PC-3 (cell line): ENCODE measurements at places on chromosomes 1 and 21. TPM values are rescaled to one million over a fixed set of nuclear protein-coding genes. Genes with fewer than 3 reads are reported as not detected.

DNA sequence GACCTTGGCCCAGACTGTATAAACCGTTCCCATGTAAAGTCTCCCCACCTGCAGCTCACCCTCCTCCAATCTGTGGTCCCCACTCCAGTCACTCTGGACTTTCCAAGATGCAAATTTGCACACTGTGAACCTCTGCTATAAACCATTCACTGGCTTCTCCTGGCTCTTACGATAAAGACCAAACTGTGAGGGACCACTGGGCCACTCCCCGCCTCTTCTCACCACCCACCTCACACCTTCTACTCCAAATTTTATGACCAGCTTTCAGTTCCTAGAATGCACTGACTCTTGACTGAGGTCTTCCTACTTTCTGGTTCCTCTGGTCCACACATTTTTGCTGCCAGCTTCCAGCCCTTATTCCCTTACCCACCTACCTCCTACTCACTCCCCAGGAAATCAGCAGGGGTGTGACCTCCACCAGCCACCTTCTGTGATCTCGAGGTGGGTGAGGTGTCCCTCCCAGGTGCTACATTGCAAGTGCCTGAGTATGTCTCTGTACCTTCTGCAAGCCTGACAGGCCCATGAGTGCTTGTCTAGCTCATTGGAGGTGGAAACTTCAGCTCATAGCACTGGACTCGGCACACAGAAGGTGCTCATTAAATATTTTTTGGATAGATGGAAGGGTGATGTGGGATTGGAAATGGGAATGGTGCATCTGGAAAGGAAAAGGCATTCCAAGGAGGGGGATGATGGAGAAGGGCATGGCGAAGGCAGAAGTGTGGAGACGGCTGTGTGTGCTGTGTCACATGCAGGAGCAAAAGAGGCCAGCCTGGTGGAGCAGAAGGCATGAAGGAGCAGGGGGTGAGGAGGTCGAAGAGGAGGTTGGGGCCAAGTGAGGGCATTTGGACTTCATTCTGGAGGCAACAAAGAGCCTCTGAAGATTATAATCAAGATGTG lies 15.6 kb upstream of the CSF1 start:
- no peak overlapping the region for H3K4me3 ChIP-seq
- DNase-seq = no peak
- no peaks in the 10 kb centered on the region for H3K27me3 ChIP-seq
- no peak overlapping the region for H3K27ac ChIP-seq

Gene KRTAP10-7
- total RNA-seq = not detected in 2 replicates

Gene P3R3URF
- not detected in 2 replicates for total RNA-seq

Gene PGLYRP3
- total RNA-seq = not detected in 2 replicates

Gene PLPPR4
- 0.17 and 0.44 TPM in 2 replicates for total RNA-seq

- peaks cover 16% of the 10 kb centered on the region for H3K4me1 ChIP-seq
- DNase-seq = no peak
- no peaks in the 10 kb centered on the region for H3K27me3 ChIP-seq
- H3K36me3 ChIP-seq = no peaks in the 10 kb centered on the region
- no peak overlapping the region for H3K27ac ChIP-seq
Observed at GRCh38 chr1:204335533-204335932, 24.2 kb downstream of the PLEKHA6 start.

DNA sequence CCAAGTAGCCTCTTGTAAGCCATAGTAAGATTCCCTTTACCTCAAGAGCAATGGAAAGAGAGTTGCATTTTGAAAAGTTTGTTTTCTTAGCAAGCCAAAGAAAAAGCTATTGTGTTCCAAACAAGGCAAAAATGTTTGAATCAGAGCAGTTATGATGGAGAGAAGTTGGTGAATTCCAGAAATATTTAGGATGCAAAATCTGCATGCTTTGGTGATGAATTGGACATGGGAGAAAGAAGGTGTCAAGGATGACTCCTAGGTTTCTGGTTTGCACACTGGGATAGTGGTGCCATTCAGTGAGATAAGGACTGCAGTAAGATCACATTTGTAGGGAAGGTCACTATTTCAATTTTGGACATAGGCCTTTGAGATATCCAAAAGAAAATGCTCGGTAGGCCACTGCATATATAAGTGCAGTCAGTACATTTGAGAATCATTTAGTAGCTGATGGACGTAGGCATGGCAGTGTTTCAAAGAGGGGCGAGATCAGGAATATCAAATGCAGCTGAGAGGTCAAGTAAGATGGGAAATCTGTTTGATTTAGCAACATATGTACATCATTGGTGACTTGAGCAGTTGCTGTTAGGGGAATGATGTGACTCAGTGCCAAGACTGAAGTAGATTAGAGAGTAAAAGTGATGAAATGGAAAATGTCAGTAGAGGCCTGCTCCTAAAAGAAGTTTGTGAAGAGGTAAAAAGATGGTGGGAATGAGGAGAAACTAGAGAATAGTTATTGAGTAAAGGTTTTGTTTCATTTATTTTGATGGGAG lies 33.9 kb upstream of the GPR25 start:
- DNase-seq = no peak
- no peaks in the 10 kb centered on the region for H3K4me1 ChIP-seq
- H3K27me3 ChIP-seq = no peaks in the 10 kb centered on the region
- no peak overlapping the region for H3K27ac ChIP-seq

Gene FCGR3A
- not detected in 2 replicates for total RNA-seq

Gene UBL4B
- 0.07 TPM in 1 of 2 replicates, not detected in the other for total RNA-seq

GRCh38 chr21:44752671-44753235 lies 41.4 kb upstream of the TSPEAR start:
- peak overlapping the region; percentile 3; the same call in 1 of the 2 replicates for H3K4me3 ChIP-seq
- peak overlapping the region; percentile 78 for H3K27ac ChIP-seq
- H3K27me3 ChIP-seq = no peaks in the 10 kb centered on the region

DNA sequence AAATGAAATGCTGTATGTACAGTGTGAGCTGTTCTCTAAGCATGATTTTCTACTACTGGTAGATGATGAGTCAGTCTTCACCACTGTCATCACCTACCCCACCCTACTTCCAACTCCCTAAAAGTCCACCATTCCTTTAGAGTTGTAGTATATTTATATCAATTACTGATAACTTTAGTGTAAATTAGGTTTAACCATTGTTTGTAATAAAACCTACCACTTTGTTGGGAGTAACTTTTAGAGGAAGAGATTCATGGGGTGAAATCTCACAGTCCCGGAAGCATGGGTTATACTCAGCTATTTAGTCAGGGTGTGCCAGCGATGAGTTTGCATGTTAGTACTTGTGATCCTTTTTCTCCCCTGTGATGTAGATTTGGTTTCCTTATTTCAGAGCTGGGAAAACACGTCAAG lies 17.1 kb downstream of the MORC3 start:
- H3K4me3 ChIP-seq = no peak overlapping the region
- H3K27me3 ChIP-seq = no peaks in the 10 kb centered on the region
- peak overlapping the region; percentile 71 for H3K27ac ChIP-seq
- H3K4me1 ChIP-seq = peaks cover 19% of the 10 kb centered on the region

DNA sequence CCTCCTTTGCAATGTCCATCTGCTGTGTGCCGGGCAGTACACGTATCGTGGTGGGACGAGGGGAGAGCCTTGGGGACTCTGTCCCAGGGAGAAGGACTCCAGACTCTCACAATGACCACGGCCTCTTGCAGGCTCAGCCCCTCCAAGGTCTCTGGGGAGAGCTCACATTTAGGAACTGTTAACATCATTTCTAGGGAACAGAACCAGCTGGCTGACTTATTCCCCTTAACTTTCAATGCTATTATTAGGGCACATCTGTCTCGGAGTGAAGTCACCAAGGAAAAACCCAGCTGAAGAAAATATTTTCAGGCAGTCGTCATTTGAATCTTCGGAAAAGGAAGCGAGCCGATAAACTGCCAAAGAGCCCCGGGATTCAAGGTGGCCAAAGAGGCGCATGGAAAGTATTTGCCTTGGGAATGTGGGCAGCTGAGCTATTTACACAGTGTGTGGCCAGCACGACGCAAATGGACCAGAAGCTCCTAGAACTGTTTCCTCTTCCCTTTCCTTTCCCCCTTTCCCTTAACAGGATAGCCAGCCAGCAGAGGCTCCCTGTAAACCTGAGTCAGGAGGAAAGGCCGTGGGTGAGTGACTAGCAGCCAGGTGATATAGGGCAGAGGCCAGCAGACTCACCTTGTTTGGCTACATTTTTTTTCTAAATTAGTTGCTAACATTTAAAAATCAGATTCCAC lies 74.5 kb downstream of the ITPKB start:
- H3K27ac ChIP-seq = peak overlapping the region; percentile 59
- H3K27me3 ChIP-seq = no peaks in the 10 kb centered on the region
- H3K36me3 ChIP-seq = no peaks in the 10 kb centered on the region
- peak; percentile 87 for DNase-seq
- no peak overlapping the region for H3K4me3 ChIP-seq

- H3K4me1 ChIP-seq = no peaks in the 10 kb centered on the region
- H3K27ac ChIP-seq = no peak overlapping the region
- H3K36me3 ChIP-seq = no peaks in the 10 kb centered on the region
- no peak overlapping the region for H3K4me3 ChIP-seq
- no peak for DNase-seq
Observed at GRCh38 chr1:194602184-194602583, 1415.8 kb upstream of the B3GALT2 start.

- no peak overlapping the region for H3K27ac ChIP-seq
- H3K36me3 ChIP-seq = no peaks in the 10 kb centered on the region
- no peak for DNase-seq
- H3K4me1 ChIP-seq = no peaks in the 10 kb centered on the region
- H3K27me3 ChIP-seq = peaks cover 35% of the 10 kb centered on the region
Observed at GRCh38 chr1:159338018-159338417, 35.9 kb downstream of the FCER1A start.

Gene TSPEAR
- total RNA-seq = 2.1 and 3.2 TPM in 2 replicates

- no peaks in the 10 kb centered on the region for H3K36me3 ChIP-seq
- H3K4me3 ChIP-seq = no peak overlapping the region
- no peaks in the 10 kb centered on the region for H3K27me3 ChIP-seq
- DNase-seq = no peak
Observed at GRCh38 chr1:201820413-201820812, 8.5 kb upstream of the IPO9 start.

GRCh38 chr1:46005594-46005993 lies 126.8 kb downstream of the PIK3R3 start:
- H3K4me3 ChIP-seq = no peak overlapping the region
- H3K27me3 ChIP-seq = no peaks in the 10 kb centered on the region
- H3K36me3 ChIP-seq = peaks cover 21% of the 10 kb centered on the region; the same call in 1 of the 2 replicates
- no peak for DNase-seq
- H3K27ac ChIP-seq = no peak overlapping the region
- H3K4me1 ChIP-seq = no peaks in the 10 kb centered on the region; the same call in 1 of the 2 replicates

DNA sequence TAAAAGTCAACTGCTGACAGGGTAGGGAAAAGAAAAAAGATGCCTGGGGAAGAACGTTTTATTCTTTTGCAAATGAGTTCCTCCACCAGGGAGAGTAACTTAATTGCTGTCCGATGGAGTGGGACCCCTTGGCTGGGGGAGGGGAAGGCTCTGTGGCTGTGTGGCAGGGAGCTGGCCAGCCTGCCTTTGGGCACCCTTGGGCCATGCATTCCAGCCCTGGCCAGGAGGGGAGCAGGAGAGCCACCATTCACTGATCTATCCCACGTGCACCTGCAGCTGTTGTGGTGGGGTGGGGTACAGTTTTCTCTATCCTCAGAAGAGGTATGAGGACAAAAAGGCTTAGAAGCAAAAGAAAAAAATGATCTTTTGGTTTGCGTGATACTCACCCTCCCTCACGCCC lies 116.9 kb downstream of the KCNK1 start:
- H3K27me3 ChIP-seq = no peaks in the 10 kb centered on the region
- H3K4me3 ChIP-seq = no peak overlapping the region
- H3K36me3 ChIP-seq = no peaks in the 10 kb centered on the region
- H3K27ac ChIP-seq = no peak overlapping the region

DNA sequence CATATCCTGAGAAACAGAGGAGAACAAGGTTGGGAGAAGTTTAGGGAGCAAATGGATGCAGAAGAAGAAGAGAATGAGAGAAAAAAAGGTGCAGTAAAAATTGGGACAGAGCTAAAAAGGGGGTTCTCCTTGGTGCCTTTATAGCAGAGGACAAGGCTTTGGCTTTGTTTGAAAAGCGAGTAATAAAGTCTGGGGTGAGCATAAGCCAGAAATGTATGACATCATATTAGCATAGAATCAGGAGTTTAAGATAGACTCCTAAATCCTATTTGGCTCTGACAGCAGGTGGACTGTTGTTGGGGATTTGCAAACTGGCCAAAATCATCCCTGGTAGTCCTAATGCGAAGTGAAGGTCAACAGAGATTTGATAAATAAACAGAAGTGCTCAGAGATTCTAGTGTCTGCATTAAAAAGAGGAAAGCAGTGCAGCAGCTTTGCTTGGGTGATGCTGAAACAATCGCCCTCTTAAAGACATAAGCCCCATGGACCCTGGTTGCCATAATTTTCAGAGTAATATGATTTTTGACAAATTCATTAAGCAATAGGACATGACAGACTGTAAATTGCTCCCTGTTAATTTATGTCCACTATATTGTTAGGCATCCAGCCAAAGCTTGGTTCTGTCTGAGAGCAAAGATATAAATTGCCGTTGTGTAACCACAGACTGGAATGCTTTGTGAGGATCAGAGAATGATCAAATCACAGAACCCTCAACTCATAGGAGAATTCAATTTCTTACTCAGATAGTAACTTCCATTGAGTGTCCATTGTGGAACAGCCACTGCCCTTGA lies 385.0 kb upstream of the NFIA start:
- H3K4me1 ChIP-seq = no peaks in the 10 kb centered on the region
- H3K4me3 ChIP-seq = no peak overlapping the region
- DNase-seq = no peak
- no peak overlapping the region for H3K27ac ChIP-seq

DNA sequence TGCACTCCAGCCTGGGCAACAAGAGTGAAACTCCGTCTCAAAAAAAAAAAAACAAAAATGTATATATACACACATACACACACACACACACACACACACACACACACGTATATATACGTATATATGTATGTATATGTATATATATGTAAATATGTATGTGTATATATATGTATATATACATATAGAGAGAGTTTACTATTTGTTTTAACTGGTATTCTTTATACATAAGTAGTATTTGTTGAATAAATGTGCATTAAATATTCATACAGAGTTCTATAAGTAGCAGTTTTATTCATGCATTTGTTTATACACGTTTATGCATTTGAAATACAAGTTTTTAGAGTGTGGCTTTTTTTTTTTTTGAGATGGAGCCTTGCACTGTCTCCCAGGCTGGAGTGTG lies 113.6 kb downstream of the ZMYM4 start:
- no peak for DNase-seq
- no peaks in the 10 kb centered on the region for H3K27me3 ChIP-seq
- H3K4me1 ChIP-seq = peaks cover 8% of the 10 kb centered on the region; the same call in 1 of the 2 replicates
- H3K4me3 ChIP-seq = no peak overlapping the region

Gene SLC37A1
- total RNA-seq = 34.2 and 38.3 TPM in 2 replicates

Gene WDR64
- total RNA-seq = not detected in 2 replicates

Gene CYP4Z1
- not detected in 2 replicates for total RNA-seq

GRCh38 chr1:246689409-246690008 lies 34.7 kb upstream of the SCCPDH start:
- no peaks in the 10 kb centered on the region for H3K27me3 ChIP-seq
- 0 out of 2 replicates have a peak, but pooled peaks cover 5% of the 10 kb centered on the region for H3K4me1 ChIP-seq
- peak overlapping the region; percentile 63 for H3K4me3 ChIP-seq
- no peak overlapping the region for H3K27ac ChIP-seq
- DNase-seq = peak; percentile 96

DNA sequence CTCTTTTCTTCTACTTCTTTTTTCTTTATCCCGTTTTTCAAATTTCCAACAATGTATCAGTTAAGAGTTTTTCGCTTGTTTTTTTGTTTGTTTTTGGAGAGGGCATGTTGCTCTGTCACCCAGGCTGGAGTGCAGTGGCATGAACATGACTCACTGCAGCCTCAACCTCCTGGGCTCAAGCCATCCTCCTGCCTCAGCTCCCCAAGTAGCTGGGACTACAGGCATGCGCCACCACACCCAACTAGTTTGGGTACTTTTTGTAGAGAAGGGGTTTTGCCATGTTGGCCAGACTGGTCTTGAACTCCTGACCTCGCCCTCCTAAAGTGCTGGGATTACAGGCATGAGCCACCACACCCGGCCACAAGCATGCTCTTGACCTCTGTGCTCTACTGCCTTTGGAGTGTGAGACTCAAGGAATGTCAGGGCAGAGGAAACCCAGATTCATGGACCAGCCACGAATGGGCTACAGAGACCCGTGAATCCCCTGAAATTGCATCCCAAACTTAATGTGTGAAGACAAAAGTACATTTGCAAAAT lies 65.1 kb upstream of the HSD17B7 start:
- no peak overlapping the region for H3K4me3 ChIP-seq
- no peak overlapping the region for H3K27ac ChIP-seq
